Stimulated activated CD8-positive, alpha-beta memory T cell treated with anti-CD3 and anti-CD28 coated beads, Interleukin-7, amount 100 ng/mL, for 1 hour (primary cell): ENCODE measurements at places on chromosomes 13 and 19.

DNA sequence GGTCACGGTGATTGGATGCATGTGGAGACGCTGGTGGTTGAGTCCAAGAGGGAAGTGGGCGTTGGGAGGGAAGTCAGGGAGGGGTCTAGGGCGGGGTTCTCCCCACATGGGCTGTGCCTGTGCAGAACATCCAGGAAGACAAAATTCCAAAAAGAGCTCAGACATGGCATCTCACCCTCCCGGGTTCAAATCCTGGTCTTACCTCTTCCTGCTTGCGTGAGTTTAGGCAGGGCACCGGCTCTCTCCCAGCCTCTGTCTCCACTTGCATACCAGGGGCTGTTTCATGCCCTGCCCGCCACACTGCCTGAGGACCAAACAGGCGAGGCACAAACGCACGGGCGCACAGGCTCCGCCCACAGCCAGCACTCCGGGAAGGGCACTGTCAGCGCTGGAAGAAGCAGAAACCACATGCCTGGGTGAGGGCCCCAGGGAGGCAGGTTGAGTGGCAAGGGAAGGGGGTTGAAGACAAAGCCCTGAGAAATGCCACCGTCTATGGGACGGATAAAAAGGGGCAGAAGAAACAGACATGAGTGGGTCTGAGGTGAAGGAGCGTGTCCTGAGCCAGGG lies 123.6 kb upstream of the SOX1 start:
- DNase-seq, result no peak

- peak; percentile 57 for DNase-seq
Measured at GRCh38 chr19:41263042-41263849, 926 bp upstream of the HNRNPUL1 start.

- no peak for DNase-seq
Measured at GRCh38 chr13:30145709-30146367, 161.5 kb downstream of the KATNAL1 start.

DNA sequence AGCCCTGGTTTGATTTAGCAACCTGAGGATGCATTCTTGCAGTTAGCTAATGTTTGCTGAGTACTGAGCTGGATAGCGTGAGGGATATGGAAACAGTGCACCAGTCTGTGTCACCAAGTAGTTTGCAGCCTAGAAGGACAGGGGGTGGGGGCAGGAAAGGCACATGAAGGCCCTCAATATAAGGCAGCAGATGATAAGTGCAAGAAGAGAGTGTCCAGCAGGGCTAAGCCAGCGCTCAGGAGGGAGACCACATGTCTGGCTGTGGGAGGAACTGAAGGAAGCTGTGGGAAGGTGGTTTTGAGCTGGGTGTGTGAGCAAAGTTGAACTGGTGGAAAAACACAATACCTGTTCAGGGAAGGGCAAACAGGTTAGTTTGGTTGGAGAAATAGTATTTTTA lies 1.7 kb downstream of the CXCL17 start:
- DNase-seq, result no peak

DNA sequence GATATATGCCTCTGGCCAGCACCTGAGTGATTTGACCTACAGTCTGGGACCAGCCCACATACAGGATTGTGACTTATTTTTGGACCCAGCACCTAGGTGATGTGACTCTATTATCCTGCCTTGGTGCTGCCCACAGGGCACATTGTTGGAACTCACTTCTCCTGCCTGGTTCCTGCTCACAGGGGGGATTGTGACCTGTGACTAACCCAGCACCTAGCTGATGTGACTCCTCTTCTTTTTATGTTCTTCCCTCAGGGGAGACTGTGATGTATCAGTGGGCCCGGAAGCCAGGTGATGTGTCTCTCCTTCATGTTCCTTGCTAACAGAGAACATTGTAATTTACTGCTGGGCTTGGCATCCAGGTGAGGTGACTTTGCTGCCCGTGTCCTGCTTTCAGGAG lies 63.0 kb upstream of the ZNF724 start:
- no peak for DNase-seq

DNA sequence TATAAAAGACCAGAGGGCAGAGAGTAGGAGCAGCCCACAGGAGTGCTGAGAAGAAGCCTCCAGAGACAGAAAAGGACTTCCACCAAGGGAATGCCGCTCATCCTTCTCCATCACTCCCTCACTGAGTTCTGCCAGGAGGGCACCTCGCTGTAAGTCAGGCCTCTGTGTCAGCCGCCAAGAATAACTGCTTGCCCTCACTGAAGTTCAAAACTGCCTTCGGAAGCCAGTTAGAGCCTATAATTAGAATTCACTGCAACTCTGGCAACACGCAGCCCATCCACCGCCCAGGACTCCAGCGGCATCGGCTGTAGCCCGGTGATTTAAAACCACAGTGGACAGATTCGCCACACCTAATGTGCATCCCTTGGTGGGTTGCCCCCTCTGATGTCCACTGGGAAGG lies 281.8 kb upstream of the ZNF507 start:
- no peak for DNase-seq

DNA sequence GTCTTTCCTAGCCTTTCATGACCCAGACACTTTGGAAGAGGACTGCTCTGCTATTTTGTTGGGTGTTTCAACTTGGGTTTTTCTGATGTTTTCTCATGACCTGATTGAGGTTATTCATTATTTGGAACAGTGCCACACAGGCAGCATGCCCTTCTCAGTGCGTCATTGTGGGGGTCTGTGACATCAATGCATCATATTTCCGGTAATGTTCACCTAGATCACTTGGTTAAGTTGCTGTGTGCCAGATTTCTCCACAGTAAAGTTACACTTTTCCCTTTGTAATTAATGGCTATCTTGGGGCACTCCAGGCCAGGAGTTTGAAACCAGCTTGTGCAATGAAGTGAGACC lies 124.4 kb downstream of the SIPA1L3 start:
- DNase-seq, result no peak

DNA sequence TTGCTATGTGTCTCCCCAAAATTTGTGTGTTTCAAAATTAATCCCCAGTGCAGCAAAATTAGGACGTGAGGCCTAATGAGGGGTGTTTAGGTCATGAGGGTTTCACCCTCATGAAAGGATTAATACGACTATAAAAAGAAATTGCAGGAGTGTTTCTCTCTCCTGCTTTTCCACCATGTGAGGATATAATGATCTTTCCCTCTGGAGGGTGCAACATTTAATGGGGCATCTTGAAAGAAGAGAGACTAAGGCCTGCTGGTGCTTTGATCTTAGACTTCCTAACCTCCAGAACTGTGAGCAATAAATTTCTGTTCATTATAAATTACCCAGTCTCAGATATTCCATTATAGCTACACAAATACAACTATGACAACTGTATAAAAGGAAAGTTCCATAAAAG lies 183.2 kb downstream of the MYO16 start:
- no peak for DNase-seq

GRCh38 chr13:100338275-100338674 lies 249.4 kb downstream of the PCCA start:
- no peak for DNase-seq

- no peak for DNase-seq
Measured at GRCh38 chr19:51702825-51703574, 9.9 kb downstream of the SPACA6 start.

- no peak for DNase-seq
Measured at GRCh38 chr13:97896446-97896845, 57.0 kb upstream of the IPO5 start.

DNA sequence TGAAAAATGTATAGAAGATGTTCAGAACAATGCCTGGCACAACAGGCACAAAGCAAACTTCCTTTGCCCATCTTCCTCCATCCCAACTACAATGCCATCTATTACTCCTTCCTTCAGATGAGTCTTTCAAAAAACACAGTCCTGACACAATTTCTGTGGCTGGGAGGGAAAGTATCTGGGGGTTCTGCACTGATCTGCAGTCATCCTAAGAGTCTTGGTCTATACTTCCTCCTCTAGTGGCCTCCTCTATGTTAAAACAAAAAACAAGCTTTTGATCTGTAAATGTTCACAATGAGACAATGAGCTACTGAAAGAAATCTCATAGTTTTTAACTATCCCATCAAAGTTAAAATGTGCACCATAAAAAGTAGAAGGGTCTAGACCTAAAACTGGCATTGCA lies 44.8 kb downstream of the USP12 start:
- DNase-seq, result no peak

DNA sequence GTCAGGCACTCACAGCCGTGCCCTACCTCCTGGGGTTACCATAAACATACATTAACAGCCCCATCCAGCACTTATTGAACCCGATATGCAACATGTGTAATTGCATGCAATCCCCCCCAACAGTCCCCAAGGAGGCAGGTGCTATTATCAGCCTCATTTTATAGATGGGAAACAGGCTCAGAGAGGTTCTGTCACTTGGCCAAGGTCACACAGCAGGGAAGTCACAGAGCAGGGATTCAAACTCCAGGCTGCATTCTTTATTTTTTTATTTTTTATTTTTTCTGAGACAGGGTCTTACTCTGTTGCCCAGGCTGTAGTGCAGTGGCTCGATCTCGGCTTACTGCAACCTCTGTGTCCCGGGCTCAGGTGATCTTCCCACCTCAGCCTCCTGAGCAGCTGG lies 38.4 kb upstream of the TNFAIP8L1 start:
- no peak for DNase-seq

DNA sequence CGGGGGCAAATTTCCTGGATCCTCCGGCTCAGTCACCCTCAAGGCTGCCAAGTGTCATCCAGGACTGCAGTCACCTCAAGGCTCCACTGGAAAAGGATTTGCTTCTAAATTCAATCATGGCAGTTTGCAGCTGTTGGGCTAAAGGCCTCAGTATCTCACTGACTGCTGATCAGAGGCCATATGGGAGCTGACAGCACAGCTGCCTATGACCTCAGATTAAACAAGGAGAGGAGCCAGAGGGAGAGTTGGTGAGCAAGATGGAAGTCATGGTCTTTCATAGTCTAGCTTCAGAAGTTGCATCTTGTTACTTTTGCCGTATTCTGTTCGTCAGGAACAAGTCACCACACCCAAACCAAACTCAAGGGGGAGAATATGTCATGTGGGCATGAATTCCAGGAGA lies 849.7 kb downstream of the UQCRFS1 start:
- DNase-seq, result no peak

DNA sequence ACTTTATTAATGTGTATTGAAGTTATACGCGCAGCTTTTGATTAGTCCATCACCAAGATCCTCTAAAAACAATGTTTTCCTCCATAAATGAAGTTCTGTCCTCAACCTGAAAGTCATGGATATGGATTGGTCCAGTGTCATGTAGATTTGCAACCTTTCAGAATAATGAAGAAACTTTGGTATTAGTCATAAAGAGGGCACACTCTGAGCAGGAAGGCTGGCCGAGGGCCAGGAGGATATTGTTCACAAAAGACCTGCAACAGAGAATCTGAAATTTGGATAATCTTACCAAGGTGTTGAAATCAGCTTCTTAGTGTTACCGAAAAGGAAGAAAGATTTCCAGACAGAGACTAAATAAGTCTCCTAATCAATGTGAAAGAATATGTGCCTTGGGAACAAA lies 20.7 kb downstream of the CLDN10 start:
- no peak for DNase-seq

DNA sequence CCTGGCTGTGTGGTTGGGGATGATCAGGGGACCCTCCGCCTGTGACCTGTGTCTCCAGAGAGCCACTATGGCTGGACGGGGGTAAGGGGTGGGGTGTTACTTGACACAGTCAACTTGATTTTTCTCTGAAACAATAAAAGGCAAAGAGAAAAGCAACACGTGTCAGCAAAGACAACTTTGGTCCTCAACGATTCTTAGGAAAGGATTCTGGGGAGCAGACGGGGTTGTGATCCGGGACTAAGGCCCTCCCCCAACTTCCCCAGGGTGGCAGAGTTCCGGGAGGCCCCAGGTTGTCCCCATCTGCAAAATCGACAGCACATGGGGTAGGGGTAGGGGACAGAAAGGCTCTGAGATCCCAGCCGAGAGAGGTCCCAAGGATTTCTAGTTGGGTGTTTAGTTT lies 46.2 kb downstream of the COLGALT1 start:
- no peak for DNase-seq

DNA sequence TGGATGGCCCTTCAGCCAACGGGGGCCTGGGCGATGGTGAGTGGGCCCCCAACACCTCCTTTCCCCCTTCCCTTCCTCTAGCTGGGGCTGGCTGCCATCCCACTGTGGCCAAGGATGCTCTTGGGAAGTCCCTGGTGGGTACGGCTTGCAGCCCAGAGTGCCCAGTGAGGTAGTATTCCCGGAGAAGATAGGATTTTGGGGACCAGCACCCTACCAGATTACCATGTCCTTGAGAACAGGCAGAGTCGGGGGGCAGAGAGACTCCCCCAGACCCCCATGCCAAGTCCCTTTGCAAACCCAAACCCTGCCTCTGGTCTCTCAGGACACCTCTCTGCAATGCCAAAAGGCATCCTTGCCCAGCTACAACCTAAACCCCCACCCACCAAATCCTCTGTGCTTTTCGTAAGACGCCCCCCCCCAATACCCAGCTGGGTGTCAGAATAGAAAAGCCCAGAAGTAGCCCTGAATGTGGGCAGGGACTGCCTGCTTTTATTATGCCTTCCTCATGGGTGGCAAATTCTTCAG lies 1.7 kb downstream of the HIF3A start:
- DNase-seq, result no peak

DNA sequence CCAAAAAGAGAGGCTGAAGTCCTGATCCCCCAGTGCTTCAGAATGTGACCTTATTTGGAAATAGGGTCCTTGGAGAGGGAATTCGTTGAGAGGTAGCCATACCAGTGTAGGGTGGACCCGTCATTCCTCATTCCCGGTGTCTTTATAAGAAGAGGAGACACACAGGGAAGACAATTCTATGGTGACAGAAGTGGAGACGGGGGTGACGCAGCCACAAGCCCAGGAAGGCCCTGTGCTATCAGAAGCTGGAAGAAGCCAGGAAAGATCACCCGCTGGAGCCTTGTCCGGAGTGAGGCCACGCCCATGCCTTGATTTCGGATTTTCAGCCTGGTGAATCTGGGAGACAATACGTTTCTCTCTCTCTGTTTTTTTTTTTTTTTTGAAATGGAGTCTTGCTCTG lies 2.6 kb upstream of the MYPOP start:
- DNase-seq, result no peak

DNA sequence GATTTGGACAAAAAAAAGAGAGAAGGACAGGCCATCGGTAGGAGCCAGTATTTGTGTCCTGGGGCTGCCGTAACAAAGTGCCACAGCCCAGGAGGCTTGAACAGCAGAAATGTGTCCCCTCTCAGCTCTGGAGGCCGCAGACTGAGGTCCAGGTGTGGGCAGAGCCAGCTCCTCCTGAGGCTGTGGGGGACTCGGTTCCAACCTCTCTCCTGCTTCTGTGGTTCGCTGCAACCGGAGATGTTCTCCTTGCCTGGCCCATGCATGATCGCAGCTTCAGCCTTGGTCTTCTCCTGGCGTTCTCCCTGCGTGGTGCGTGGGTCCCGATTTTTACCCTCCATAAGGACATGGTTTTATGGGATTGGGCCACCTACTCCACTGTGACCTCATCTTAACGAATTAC lies 85.9 kb upstream of the SOX1 start:
- no peak for DNase-seq

DNA sequence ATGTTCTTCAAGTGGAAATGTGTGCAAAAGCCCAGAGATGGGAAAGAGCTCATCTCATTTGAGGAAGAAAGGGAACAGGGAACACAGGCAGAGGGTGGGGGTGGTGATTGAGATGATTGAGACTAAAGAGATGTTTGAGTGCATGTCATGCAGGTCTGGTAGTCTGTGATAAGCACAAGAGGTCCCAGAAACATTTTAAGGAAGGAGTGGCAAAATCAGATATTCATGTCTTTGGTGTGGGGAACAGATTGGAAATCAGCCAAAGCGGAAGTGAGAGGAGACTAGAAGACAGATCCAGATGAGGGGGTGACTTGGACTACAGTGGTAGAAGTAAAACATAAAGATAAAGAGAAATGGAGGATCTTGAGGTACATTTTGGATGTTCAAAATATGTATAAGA lies 39.4 kb upstream of the DACH1 start:
- no peak for DNase-seq
